Tibial nerve (tissue), 4 donors: ENCODE measurements at places on chromosomes 12 and 14.

- DNase-seq, result no peak
- H3K36me3 ChIP-seq, result no peaks in the 10 kb centered on the region
- no peaks in the 10 kb centered on the region for H3K4me1 ChIP-seq
- no peak overlapping the region for H3K4me3 ChIP-seq
- no peak overlapping the region for H3K27ac ChIP-seq
- H3K27me3 ChIP-seq, result no peaks in the 10 kb centered on the region
Observed at GRCh38 chr12:31236998-31237637, 88.8 kb downstream of the SINHCAF start.

- H3K27me3 ChIP-seq, result no peaks in the 10 kb centered on the region
- no peaks in the 10 kb centered on the region for H3K36me3 ChIP-seq
- no peak overlapping the region for H3K4me3 ChIP-seq
- DNase-seq, result no peak
Observed at GRCh38 chr12:8584004-8584403, 28.7 kb downstream of the AICDA start.

DNA sequence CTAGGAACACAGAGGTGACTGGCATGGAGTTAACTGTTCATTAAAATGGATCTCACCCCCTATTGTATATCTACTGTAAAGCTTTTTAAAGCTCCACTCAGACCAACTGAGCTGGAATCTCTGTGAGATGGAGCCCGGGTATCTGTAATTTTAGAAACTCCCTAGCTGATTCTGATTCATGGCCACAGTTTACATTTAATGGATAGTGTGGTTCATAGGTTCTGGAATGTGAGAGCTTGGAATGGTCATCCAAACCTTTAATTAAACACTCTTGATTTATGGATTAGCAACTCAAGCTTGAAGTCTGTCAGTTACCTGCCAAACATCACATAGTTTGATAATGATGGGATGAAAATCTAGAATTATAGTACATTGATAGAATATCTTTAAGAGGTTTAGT lies 183.8 kb downstream of the SLC25A21 start:
- H3K27me3 ChIP-seq, result no peaks in the 10 kb centered on the region
- no peak for DNase-seq
- H3K27ac ChIP-seq, result no peak overlapping the region
- no peaks in the 10 kb centered on the region for H3K4me1 ChIP-seq

DNA sequence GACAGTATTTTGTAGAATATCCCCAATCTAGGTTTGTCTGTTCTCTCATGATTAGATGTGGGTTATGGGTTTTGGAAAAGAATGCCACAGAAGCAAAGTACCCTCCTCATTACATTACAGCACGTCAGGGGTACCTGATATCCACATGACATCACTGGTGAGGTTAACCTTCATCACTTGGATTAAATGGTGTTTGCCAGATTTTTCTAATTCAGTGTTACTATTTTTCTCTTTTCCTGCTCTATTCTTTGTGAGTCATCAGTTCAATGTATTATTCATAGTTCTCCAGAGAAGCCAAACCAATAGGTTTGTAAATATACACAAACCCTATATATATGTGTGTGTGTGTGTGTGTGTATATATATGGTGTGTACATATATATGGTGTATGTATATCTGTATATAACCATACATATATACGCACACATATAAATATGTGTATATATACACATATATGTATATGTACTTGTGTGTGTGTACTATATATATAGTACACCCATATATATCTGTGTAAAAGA lies 131.4 kb downstream of the LMNTD1 start:
- no peak for DNase-seq
- no peak overlapping the region for H3K27ac ChIP-seq
- H3K36me3 ChIP-seq, result no peaks in the 10 kb centered on the region
- H3K4me1 ChIP-seq, result no peaks in the 10 kb centered on the region
- no peaks in the 10 kb centered on the region for H3K27me3 ChIP-seq

- no peaks in the 10 kb centered on the region for H3K4me1 ChIP-seq
- no peak overlapping the region for H3K4me3 ChIP-seq
- DNase-seq, result no peak
- no peaks in the 10 kb centered on the region for H3K36me3 ChIP-seq
- H3K27me3 ChIP-seq, result no peaks in the 10 kb centered on the region
Observed at GRCh38 chr12:4141348-4142270, 132.0 kb upstream of the CCND2 start.

GRCh38 chr14:67393689-67394088 lies 18.3 kb downstream of the PLEK2 start:
- no peaks in the 10 kb centered on the region for H3K27me3 ChIP-seq
- no peaks in the 10 kb centered on the region for H3K4me1 ChIP-seq
- no peak overlapping the region for H3K27ac ChIP-seq
- no peak overlapping the region for H3K4me3 ChIP-seq
- no peaks in the 10 kb centered on the region for H3K36me3 ChIP-seq
- no peak for DNase-seq

DNA sequence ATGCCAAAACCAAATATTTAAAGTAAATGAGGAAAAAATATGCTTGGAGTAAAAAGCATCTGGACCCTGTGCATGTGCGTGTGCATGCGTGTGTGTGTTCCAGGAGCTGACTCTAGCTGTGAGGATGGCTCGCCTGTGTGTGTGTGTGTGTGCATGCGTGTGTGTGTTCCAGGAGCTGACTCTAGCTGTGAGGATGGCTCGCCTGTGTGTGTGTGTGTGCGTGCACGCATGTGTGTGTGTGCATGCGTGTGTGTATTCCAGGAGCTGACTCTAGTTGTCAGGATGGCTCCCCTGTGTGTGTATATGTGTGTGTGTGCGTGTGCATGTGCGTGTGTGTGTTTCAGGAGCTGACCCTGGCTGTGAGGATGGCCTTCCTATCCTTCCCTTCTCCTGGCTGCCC lies 357.7 kb downstream of the CACNA1C start:
- no peaks in the 10 kb centered on the region for H3K36me3 ChIP-seq
- no peaks in the 10 kb centered on the region for H3K27me3 ChIP-seq
- DNase-seq, result no peak
- H3K4me1 ChIP-seq, result no peaks in the 10 kb centered on the region
- H3K27ac ChIP-seq, result no peak overlapping the region

DNA sequence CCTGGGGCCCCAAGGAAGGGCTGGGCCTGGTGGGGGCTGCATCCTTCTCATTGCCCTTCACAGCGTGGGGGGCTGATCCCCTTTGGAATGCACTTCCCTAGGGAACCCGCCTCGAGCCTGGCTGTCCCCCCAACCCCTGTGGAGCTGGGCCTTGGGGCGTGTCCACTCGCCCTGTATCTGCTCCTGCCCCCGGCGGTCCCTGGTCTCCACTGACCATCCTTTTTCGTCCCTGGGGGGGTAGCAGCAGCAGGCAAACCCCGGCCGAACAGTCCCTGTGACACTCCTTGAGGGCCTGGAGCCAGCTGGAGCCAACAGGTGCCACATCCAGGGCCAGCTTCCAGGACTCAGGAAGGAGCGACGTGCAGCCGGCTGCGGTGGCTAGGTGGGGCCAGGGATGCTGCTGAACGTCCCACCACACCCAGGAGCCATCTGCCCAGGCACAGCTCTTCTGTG lies 9.4 kb upstream of the GPR132 start:
- H3K27me3 ChIP-seq, result peaks cover 55% of the 10 kb centered on the region
- no peaks in the 10 kb centered on the region for H3K36me3 ChIP-seq
- peak overlapping the region; percentile 11 for H3K4me3 ChIP-seq
- no peak overlapping the region for H3K27ac ChIP-seq

- no peak for DNase-seq
- H3K27ac ChIP-seq, result peak overlapping the region; percentile 46
- no peaks in the 10 kb centered on the region for H3K27me3 ChIP-seq
- peaks cover 17% of the 10 kb centered on the region for H3K4me1 ChIP-seq
- H3K4me3 ChIP-seq, result peak overlapping the region; percentile 9
Observed at GRCh38 chr12:58425481-58426392, 484.4 kb downstream of the ATP23 start.

DNA sequence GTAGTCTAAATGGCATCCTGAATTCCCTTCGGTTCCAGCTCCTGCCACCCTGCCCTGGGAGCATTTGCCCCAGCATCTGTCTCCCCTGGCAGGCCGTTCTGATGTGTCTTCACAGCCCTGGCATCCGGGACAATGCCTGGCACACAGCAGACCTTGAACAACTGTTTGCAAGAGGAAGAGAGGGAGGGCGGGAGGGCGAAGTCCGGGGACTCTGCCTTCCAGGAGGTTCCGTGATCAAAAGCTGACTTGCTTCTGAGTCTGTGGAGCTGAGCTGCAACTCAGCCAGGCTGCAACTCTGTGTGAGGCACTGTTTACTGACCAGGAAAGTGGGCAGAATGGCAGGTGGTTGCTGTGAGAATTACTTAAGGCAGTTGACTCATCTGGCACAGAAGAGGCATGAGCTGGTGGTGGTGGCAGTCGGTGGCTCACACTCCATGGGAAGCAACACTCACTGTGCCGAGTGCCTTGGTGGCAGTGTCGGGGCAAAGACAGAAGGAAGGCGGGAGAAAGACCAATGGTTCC lies 61.1 kb upstream of the DLK1 start:
- no peaks in the 10 kb centered on the region for H3K27me3 ChIP-seq
- no peaks in the 10 kb centered on the region for H3K36me3 ChIP-seq
- no peak for DNase-seq
- H3K4me3 ChIP-seq, result no peak overlapping the region

GRCh38 chr12:49909356-49909755 lies 5.7 kb upstream of the FAIM2 start:
- H3K36me3 ChIP-seq, result no peaks in the 10 kb centered on the region
- H3K4me1 ChIP-seq, result no peaks in the 10 kb centered on the region
- H3K4me3 ChIP-seq, result no peak overlapping the region

DNA sequence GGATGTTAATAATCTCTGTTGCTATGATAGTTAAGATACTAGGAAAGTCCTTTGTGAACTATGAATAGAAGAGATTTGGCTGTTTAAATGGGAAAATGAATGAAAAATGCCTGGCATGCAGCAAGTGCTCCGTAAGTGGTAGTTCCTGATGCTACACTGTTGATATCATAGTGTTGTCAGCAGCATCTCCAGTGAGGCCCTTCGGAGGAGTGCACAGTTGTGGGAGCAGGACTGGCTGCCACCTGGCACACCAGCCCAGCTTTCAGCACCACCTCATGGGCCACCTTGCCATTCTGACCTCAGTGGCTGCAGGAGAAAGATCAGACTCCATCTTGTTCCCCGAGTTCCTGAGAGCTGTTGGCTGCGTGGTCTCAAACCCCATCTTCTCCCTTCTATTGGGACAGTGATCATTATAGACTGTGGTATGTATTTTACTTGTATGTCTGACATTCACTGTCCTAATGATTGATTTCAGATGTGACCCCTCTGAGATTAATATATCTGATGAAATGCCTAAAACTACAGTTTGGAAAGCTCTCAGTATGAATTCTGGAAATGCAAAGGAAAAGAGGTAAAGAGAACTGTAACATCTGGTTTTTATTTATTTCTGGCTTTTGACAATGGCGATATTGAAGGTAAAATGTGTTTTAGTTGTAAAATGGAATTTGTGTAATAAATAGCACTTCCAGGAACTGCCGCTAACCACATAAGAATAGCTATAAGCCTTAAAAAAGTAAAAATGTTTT lies 80.9 kb downstream of the SLC4A8 start:
- H3K27me3 ChIP-seq, result no peaks in the 10 kb centered on the region
- no peak for DNase-seq
- H3K27ac ChIP-seq, result no peak overlapping the region
- H3K36me3 ChIP-seq, result no peaks in the 10 kb centered on the region

GRCh38 chr12:29869946-29870345 lies 86.2 kb upstream of the TMTC1 start:
- no peak for DNase-seq
- H3K27me3 ChIP-seq, result no peaks in the 10 kb centered on the region
- H3K4me3 ChIP-seq, result no peak overlapping the region

DNA sequence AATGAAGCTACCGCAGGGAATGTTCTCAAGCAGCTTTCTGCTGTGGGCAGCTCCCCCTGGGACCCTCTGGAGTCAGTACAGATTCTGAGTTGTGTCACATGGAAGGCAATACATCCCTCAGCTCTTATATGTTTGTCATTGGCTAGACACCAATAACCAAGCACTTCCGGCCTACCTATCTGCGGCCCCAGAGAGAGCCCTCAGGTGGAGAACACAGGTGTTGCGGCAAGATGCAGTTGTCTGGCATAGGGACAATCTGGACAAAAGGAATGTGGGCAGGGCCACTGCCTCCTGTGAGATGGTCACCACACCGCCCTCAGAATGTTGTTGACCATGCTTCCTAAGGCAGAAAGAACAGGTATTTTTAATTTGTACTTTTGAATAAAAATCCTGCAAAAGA lies 118.7 kb downstream of the BRMS1L start:
- no peak overlapping the region for H3K27ac ChIP-seq
- H3K27me3 ChIP-seq, result no peaks in the 10 kb centered on the region
- DNase-seq, result no peak
- no peaks in the 10 kb centered on the region for H3K36me3 ChIP-seq
